Stimulated activated CD4-positive, alpha-beta T cell treated with anti-CD3 and anti-CD28 coated beads, Interleukin-12 subunit alpha, Interleukin-12 subunit beta, amount 100 ng/mL, for 24 hours (primary cell): ENCODE measurements at places on chromosomes 1 and 21.

- DNase-seq, result no peak
Measured at GRCh38 chr1:217681806-217682205, 50.7 kb downstream of the SPATA17 start.

DNA sequence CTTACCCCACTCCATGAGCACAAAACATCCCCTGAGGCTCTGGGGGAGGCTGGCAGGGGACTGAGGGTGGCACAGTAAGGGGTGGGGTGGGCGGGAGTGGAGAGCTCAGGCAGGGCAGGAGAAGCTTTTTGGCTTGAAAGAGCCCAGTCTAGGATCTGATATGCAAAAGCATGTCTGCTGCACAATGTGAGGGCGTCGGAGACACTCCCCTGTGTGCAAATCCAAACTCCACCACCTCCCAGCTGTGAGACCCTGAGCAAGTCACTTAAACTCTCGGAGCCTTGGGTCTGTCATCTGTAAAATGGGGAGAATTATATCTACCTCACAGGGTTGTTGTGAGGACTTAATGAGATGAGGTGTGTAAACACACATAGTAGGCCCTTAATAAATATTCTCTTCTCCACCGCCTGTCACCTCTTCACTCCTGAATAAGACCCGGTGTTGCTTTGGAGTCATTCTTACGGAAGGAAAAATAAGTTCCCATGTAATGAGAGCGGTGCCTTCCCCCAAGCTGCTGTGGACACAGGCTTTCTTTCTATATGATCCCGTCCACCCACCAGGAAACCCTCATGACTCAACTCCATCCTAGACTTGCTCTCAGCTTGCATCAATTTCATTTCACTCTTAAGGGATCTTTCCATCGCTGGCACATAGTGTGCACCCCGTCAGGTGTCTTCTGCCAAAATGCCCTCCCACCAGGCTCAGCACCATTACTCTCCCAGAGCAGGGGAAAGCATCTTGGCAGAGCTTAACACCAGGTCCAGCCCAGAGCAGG lies 12.5 kb downstream of the KCNN3 start:
- no peak for DNase-seq

GRCh38 chr1:76281306-76281705 lies 206.8 kb downstream of the ST6GALNAC3 start:
- no peak for DNase-seq

DNA sequence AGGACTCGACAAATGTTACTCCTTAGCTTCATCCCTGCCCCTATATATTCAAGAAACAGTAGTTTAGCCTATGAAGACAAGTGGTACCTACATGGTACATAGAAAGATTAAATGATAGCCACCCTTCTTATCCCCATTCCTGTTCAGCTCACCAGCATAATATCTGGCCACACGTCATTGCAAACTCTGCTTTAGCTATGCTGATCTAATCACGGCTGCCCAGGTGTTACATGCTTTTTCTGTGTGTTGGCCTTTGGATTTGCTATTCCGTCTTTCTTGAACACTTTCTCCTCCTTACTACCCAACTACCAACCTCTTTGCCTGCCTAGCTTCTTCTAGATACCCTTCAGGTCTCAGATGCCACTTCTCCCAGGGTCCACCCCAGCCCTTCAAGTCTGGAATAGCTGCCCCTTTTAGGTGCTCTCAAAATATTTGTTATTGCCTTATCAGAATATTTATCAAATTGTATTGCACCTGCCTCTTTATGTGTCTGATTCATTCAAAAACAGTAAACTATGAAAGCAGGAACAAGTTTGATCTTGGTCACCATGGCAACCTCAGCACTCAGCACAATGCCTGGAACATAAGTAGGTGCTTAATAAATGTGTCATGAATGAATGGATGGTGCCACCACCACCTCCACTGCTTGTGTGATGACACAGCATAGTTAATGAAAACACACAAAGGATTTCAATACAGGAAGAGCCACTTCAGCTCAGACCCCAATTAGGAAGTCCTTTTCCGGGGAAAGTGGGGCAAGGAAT lies 11.4 kb upstream of the DNASE2B start:
- no peak for DNase-seq

DNA sequence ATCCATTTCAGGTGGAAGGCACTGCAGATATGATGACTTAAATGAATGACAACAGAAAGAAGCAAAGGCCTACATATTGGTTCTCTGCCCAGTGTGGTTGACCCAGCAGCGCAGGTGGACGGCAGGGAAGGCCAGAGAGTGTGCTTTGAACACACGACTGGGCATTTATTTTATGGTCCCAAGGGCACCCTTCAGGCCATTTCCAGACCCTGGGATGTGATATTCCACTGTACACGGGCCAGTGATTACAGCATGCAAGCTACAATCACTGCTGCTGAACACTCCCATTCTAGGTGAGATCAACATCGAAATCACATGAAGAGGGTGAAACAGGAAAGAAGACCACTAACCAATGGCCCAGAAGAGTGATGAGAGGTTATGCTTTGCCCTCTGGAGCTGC lies 33.8 kb downstream of the PCNX2 start:
- no peak for DNase-seq

DNA sequence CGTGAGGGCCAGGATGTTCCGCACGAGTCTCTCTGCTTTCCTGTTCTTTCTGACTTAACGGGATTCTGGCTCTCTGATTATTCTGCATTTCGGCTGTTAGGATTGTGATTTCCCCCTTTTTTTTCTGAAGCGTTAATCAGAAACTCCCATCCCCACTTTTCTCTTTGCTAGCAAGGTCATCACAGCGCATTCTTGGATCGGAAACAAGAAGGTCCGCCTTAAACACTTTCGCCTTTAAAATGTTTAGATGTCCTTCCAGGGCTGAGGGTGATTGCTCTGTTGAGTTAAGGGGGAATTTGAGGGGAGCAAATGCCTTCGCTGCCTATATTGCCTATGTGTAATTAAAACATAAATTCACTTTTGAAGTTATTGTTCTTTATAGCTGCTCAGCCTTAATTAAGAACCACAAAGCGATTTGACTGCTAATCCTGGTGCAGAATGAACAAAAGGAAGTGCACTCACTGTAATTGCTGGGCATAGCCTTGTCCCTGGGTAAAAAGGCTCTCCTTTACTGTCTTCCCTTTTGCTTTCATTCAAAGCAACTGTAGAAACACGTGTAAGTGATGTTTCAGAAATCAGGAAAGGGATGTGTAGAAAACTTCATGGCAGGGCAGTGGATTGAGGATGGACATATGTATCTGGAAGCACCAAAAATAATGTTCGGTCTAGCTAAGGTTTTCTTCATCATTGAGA lies 1.2 kb downstream of the LAMC1 start:
- DNase-seq, result no peak

DNA sequence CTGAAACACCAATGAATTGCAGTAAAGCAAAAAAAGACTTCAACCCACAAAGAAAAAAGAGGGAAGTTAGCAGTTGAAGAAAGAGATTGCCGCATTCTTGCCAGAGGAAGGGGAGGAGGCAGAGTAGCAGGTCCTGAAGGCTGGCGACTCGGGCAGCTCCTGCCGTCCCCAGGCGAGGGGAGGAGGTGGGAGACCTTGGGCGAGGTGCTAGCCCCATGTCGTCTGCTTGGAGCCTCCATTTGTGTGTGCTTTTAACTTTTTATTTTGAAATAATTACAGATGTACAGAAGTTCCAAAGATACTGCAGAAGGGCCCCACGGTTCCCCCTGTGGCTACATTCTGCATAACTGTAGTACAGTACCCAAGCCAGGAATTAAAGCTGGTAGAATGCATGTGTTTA lies 6.7 kb downstream of the TRPM2 start:
- no peak for DNase-seq
